ENCODE measurements at places on chromosomes 5 and 9.

DNA sequence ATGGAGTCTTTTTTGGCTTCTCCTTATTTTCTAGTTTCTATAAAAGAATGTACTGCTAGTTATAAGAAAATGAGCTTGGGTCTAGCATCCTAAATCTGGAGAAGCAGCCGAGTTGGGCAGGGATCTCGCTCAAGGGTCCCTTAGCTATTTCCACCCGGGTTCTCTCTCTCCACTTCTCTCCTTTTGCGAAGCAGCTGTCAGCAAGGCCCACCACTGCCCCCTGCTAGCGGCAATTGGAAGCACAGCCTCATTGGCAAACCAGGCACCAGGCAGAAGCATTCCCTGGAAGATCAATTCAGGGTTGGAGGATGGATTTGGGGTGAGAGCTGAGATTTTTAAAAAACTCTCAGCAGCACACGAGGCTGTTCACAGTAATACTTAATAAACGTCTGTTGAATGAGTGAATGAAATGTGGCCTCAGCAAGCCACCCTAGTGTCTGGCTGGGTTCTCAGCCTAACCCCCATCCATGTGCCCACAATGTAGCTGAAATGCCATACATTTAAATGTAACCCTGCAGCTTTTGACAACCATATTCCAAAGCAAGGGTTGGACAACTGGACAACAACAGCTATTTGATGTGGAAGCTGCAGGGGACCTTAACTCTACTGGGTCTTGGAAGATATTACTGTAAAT lies 34.6 kb upstream of the TNIP1 start:
- DNase-seq: peak; percentile 78

GRCh38 chr9:136563646-136564325 lies 17.9 kb upstream of the NOTCH1 start:
- DNase-seq: no peak

DNA sequence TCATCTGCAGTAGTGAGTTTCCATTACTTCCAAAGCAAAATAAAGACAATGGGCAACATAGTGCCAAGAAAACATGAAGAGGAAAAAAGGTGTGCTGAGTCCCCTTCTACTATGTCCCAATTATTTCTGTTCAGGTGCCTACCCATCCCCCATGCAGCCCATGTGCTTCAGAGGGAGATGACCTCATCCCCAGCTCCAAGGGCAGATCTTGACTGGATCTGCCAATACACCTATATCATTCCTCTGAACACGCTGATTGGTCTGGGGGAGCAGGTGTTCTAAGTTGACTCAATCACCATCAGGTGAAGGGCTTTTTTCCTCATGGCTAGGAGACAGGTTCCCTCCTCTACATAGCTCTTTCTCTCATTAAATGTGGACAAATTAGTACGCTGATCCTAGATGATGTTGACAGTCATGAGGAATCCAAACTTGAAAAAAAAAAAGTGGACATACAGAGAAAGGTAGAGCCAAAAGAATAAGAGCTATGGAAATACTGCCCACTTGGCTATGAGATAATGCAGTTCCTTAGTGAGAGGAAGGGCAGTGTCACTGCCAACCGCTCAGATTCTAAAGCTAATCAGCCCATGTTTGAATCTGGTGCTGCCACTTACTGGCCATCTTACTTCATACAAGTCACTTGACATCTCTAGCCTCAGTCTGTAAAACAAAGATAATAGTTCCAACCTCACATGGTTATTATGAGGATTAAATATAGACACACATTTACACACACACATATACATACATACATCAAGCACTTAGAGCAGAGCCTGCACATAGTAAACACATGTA lies 23.1 kb downstream of the PRELID2 start:
- peak; percentile 39 for DNase-seq

DNA sequence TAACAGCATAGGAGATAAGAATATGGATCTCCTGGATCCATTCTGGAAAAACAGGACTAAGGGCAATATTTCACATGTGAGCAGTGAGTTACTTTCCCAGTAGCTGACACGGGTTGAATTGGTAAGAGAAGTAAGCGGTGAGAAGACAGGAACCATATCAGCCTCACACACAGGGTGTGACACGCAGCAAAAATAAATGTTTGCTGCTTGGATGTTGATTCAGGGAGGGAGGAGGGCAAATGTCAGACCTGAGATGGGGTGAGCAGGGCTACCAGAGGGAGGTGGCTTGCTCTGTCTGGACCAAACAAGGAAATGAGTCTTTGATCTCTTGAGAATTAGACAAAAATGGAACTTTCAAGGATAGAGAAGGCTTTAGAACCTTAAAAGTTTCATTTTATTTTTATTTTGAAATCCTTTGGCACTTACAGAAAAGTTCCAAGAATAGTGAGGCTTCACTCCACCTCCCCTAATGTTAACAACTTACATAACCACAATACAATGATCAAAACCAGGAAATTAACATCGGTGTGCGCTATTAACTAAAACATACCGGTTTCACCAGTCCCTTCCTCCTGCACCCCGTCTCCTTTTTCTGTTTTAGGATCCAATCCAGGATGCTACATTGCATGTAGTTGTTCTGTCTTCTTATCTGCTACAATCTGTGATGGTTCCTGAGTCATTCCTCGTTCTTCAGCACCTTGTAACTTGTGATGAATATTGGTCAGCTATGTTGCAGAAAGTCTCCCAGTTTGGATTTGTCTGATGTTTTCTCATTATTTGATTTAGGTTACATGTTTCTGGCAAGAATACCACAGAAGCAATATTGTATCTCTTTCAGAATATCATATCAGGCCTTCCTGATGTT lies 20.5 kb upstream of the ARHGEF28 start:
- peak; percentile 84 for DNase-seq

GRCh38 chr5:180169248-180170105 lies 39.5 kb downstream of the RASGEF1C start:
- DNase-seq: no peak

DNA sequence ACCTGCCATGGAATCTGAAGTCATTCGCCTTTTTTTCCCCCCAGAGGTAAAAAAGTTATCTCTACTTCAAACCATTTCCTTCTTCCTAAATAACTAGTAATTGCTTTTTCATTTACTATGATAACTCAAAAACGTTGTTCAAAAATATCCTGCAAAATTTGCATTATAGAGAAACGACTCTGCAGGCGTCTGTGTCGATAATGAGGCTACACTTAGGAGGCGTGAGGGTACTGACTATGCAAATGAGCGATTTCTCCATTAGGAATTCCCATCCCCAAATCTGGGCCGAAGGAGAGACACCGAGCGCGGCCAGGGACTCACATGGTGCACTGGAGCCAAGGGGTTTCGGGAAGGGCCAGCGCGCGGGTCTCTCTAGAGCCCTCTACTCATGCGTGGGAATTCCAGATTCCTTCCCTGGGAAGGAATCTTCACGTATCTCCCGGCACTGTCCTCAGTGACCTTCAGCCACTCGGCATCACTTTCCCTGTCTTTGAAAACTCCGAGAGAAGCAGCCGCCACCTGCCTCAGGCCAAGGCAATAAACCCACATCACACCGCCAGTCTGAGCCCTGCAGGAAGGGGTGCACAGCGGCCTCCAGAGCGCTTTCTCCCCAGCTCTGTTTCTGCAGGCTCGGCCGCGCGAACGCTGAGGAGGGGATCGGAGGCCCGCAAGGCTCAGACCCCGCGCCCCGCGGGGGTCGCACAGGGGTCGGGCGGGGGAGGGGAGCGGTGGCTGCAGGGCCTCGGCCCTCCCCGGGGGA lies 718 bp upstream of the DENND4C start:
- DNase-seq: peak; percentile 65

DNA sequence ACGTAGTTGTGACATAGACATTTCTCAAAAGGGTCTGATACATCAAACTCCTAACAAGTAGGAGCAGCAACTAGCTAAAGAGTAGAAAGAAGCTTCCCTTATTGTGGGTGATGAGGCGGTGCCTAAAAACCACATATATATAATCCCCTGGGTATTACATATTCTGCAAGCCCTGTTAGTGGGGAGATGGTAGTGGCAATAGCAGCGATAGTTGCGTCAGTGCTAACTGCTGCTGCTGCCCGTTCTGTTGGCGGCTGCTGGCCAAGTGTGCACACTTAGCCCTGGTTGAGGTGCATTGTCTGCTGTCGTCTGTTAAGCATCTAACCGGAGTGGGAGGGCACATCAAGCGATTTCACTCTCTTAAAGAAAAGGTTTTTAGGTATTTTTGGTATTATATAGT lies 35.8 kb downstream of the VLDLR start:
- DNase-seq: no peak

GRCh38 chr5:151751091-151751490 lies 7.3 kb downstream of the ATOX1 start:
- peak; percentile 60 for DNase-seq

Data from ELR (cell line).